GM12892 (cell line): ENCODE measurements at places on chromosomes 5 and 9.

DNA sequence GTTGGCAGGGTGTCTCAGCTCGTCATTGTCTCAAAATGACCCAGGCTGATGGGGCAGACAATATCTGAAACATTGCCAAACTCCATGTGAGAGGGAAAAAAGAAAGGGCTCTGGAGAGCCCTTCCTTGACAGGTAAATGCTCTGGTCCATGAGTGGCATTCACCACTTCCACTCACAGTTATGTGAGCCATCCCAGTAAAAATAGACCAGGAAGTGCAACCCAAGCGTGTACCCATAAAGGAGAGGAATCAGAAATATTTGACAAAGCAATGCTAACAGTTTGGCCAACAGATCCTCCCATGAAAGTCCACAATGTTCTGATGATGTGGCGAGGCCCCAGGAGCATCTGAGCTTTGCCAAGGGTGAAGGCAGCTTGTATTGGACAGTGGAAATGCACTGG, 49.4 kb downstream of the ASTN2 start:
- no peak for DNase-seq

DNA sequence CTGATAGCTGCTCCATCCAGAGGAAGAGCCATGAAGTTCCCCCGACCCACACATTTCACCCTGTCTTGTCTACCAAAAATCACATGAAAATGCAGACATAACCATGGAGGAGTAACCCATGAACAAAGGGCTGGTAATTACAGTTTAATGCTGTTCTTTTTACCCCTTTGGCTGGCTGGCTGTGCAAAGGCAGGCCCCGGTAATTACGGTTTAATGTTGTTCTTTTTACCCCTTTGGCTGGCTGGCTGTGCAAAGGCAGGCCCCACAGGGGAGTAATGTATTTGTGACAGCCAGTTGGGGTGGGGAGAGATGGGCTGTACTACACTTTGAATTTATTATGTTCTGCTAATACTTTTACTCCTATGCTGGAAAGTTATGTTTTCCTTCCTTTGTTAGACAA, 41.7 kb downstream of the PIK3R1 start:
- DNase-seq = no peak

- no peak for DNase-seq
These were observed 505.5 kb downstream of the CTNND2 start for GRCh38 chr5:11398728-11399127.

DNA sequence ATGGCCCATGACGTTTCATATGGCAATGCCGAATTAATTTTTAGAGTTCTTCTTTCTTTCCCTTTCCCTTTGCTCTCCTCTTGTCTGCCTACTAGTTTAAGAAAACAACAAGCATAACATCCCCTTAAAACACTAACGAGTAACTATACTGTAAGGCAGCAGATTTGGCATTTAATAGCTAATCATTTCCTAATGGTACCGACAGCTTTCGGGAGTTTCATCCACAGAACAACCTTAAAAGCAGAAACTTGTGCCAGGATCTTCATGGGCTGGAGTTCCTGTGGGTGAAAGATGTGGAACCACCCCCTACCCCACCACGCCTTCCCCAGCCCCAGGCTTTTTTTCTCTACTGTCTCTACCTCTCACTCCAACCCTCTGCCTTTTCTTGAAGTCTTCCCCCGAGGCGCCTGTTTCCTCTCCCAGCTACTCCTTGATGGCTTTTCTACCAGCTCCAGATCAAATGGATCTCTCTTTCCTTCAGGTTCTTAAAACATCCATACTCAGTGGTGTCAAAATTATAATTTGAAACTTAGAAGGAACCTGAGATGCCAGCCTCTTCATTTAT, 319.5 kb downstream of the PIK3R1 start:
- DNase-seq = no peak

- DNase-seq = no peak
These were observed 89.7 kb upstream of the EQTN start for GRCh38 chr9:27386571-27387091.

DNA sequence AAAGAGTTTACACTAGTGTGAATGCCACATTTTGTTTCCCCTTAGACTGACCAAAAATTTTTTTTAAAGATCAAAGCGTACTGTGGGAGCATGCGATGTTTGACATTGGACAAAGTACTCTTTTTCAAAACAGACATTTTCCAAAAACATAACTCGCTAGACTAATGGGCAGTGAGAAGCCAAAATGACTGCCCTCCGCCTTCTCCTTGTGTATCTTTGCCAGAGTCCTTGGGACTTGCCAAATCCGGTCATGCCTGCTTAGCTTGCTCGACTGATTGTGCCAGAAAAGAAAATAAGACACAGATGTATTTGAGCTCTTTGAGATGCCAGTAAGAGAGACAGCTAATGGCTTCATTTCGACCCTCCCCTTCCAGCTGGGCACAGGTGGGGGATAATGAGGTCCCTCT, 157.5 kb downstream of the MAPKAP1 start:
- no peak for DNase-seq

DNA sequence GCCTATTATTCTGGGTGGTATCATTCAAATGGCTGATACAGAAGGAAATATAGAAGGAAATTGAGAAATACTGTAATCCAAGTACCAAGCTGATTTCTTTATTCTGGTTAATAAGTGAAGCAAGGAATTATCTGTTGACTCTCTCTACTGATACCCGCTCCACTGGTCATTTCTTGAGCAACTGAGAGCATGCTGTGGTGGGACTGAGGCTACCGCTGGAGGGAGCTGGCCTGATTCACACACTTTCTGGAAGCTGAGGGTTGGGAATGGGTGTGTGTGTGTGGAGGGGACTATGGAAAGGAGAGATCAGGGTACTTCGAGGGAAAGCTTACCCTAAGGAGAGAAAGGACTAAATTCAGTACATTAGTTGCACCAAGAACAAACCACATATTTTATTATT, 104.1 kb downstream of the UGCG start:
- DNase-seq = no peak

- no peak for DNase-seq
These were observed 68.4 kb downstream of the COL27A1 start for GRCh38 chr9:114223564-114224246.

DNA sequence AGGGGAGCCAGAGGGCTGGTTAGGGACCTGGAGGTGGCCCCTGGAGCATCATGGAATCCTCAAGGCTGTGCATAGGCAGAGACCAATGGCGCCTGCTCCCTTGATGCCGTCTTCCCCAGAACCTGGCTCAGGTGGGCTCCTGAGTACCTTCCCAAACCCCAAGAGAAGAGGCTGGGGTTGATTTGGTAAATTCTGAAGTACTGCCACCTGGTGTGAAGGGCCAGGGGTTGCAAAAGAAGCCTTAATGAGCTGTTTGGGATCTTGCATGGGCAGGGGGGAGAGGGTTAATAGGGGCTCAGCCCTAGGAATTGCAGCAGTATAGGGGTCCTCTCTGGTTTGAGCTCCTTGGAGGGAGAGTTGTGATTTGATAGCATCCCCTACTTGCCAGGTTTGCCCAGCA, 52.1 kb downstream of the CYSTM1 start:
- DNase-seq = no peak

GRCh38 chr9:19216466-19216865, 14.0 kb upstream of the DENND4C start:
- DNase-seq = no peak
